B cell (primary cell): ENCODE measurements at places on chromosomes 12 and 14. TPM values are rescaled to one million over a fixed set of nuclear protein-coding genes. Genes with fewer than 3 reads are reported as not detected.

Gene CELA1
- not detected in 2 replicates for polyA plus RNA-seq

Gene KCNMB4
- polyA plus RNA-seq: 0.66 and 0.82 TPM in 2 replicates

Gene POTEG
- 0.24 TPM in 1 of 2 replicates, not detected in the other for polyA plus RNA-seq

Gene HOXC9
- not detected in 2 replicates for polyA plus RNA-seq

DNA sequence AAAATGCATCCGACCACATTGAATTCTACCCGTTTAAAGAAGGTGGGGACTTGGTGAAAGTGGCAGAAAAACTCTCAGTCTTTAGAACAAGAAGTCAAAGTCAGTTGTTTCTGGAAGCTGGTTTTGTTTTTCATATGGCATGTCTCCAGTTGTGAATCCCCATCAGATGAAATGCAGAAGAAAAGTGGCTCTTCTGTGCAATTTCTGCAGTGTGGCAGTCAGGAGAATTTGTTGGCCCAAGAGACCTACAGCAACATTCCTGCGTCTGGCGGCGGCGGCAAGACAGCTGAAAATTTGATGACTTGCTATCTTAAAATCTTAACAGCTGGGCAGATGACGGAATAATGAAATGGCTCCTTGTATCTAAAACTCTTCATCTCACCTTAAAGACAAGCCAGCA, 201.5 kb downstream of the FOXN3 start:
- H3K27ac ChIP-seq: no peak overlapping the region
- no peaks in the 10 kb centered on the region for H3K4me1 ChIP-seq

- no peaks in the 10 kb centered on the region for H3K27me3 ChIP-seq
- no peaks in the 10 kb centered on the region for H3K36me3 ChIP-seq
- no peak overlapping the region for H3K4me3 ChIP-seq
- H3K4me1 ChIP-seq: no peaks in the 10 kb centered on the region
- H3K27ac ChIP-seq: no peak overlapping the region
- no peak for DNase-seq
Measured at GRCh38 chr14:93878871-93879270, 48.3 kb upstream of the FAM181A start.

GRCh38 chr14:98711453-98711852, 560.5 kb downstream of the BCL11B start:
- no peak for DNase-seq
- H3K4me3 ChIP-seq: no peak overlapping the region
- H3K4me1 ChIP-seq: no peaks in the 10 kb centered on the region
- H3K27ac ChIP-seq: no peak overlapping the region

GRCh38 chr14:70955543-70956480, 48.6 kb downstream of the PCNX1 start:
- H3K27me3 ChIP-seq: no peaks in the 10 kb centered on the region
- peak; percentile 38 for DNase-seq
- H3K4me1 ChIP-seq: no peaks in the 10 kb centered on the region
- H3K27ac ChIP-seq: no peak overlapping the region
- peaks cover 3% of the 10 kb centered on the region for H3K36me3 ChIP-seq

DNA sequence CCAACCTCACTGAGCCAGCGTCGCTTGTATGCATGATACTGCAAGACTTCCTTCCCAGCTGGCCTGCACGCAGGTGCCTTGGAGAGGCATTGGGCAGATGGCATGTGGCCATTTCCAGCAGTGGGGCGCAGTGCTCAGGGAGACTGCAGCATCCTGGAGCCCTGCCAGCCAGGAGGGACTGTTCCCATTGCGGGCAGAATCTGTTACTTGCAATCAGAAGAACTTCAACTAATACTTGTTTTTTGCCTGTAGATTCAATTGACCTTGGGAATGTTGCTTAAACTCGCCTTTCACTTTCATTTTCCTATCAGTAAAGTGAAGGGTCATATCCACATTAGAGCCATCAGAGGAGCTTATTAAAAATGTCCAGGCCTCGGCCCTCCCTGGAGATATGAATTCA, 29.8 kb downstream of the ANKRD9 start:
- no peaks in the 10 kb centered on the region for H3K36me3 ChIP-seq
- no peaks in the 10 kb centered on the region for H3K4me1 ChIP-seq
- no peak overlapping the region for H3K4me3 ChIP-seq
- no peak for DNase-seq
- no peak overlapping the region for H3K27ac ChIP-seq

DNA sequence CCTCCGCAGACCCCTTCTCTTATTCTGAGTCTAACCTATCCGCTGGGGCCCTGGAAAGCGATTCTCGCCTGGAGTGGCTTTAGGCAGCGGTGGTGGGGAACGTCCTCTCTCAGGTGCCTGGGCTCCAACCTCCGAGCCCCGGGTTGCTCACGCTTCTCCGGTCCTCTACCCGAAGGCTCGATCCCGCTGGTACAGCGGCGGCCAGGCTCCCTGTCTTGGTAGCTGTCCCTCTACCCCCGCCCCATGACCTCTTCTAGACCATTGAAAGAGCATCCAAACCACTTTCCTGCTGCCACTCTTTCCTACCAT, 505 bp upstream of the HEBP1 start:
- peaks cover 3% of the 10 kb centered on the region for H3K27me3 ChIP-seq
- H3K4me1 ChIP-seq: peaks cover 11% of the 10 kb centered on the region
- H3K27ac ChIP-seq: peak overlapping the region; percentile 61
- peak overlapping the region; percentile 63 for H3K4me3 ChIP-seq
- H3K36me3 ChIP-seq: no peaks in the 10 kb centered on the region
- no peak for DNase-seq

GRCh38 chr14:52068615-52069306, at the start of gene NID2:
NID2 (minus strand) TSS chr14:52069059; CDS start chr14:52068994, 65 bp downstream.
- peaks cover 28% of the 10 kb centered on the region for H3K4me1 ChIP-seq
- no peak within 1 kb of the TSS for H3K27ac ChIP-seq
- peak within 1 kb of the TSS; percentile 21 for H3K4me3 ChIP-seq
- peaks cover 42% of the 10 kb centered on the region for H3K27me3 ChIP-seq
- peak; percentile 41 for DNase-seq
- H3K36me3 ChIP-seq: no peaks in the 10 kb centered on the region

GRCh38 chr12:16523284-16523950, 82.5 kb downstream of the LMO3 start:
- H3K27ac ChIP-seq: no peak overlapping the region
- H3K4me1 ChIP-seq: no peaks in the 10 kb centered on the region
- H3K4me3 ChIP-seq: no peak overlapping the region
- DNase-seq: no peak

- peak overlapping the region; percentile 35 for H3K27ac ChIP-seq
- H3K36me3 ChIP-seq: no peaks in the 10 kb centered on the region
- DNase-seq: no peak
- H3K27me3 ChIP-seq: no peaks in the 10 kb centered on the region
- peak overlapping the region; percentile 21 for H3K4me3 ChIP-seq
Measured at GRCh38 chr12:40011775-40012129, 94.1 kb downstream of the SLC2A13 start.

DNA sequence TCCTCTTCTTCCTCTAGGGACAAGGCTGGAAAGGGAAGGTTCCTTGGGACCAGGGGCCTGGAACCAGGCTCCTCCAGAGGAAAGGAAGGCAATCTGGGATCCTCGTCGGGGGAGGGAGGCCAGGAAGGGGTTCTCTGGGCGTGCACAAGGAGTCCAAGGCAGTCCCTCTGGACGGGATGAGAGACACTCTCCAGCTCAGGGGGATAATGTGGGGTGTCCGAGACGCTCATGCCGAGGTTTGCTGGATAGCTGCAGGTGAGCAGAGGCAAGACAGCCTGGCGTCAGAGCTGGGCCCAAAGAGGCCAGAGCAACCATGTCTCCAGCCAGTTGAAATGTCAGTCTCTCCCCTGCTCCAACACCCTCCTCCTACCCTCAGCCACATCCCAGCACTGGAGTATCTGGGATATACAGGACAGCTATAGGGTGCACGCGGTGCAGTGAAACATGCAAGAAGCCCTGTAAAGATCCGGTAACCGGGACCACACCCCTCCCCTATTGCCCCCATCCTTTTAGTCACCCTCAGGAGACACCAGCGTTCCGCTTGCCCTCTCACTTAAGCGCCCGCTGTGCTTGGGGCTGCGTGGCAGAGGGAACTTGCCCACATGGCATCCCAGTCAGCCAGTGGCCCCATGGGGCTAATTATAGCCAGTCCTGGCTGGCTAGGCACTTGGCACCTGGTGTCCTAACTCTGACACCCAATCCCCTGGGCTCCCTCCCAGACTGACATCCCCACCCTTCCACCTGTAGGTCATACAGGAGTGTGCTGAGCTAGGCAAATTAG, at the start of gene KLHL33:
KLHL33 (minus strand) TSS at position 585 of the 781 bp plus-strand sequence; CDS start at position 230, 355 bp downstream.
- H3K36me3 ChIP-seq: no peaks in the 10 kb centered on the region
- no peaks in the 10 kb centered on the region for H3K27me3 ChIP-seq
